Lung microvascular endothelial cell (primary cell): ENCODE measurements at places on chromosomes 1 and 21. TPM values are rescaled to one million over a fixed set of nuclear protein-coding genes. Genes with fewer than 3 reads are reported as not detected.

DNAH14 gene
- 3.5 and 4.8 TPM in 2 replicates for total RNA-seq

S100A7 gene
- not detected in 2 replicates for total RNA-seq

TRIM67 gene
- total RNA-seq = not detected in 2 replicates

RGS4 gene
- 2.8 and 22.4 TPM in 2 replicates for total RNA-seq

KRTAP19-1 gene
- not detected in 2 replicates for total RNA-seq
